Nephron progenitor cell (in vitro differentiated cells): ENCODE measurements at places on chromosomes 11 and 22.

DNA sequence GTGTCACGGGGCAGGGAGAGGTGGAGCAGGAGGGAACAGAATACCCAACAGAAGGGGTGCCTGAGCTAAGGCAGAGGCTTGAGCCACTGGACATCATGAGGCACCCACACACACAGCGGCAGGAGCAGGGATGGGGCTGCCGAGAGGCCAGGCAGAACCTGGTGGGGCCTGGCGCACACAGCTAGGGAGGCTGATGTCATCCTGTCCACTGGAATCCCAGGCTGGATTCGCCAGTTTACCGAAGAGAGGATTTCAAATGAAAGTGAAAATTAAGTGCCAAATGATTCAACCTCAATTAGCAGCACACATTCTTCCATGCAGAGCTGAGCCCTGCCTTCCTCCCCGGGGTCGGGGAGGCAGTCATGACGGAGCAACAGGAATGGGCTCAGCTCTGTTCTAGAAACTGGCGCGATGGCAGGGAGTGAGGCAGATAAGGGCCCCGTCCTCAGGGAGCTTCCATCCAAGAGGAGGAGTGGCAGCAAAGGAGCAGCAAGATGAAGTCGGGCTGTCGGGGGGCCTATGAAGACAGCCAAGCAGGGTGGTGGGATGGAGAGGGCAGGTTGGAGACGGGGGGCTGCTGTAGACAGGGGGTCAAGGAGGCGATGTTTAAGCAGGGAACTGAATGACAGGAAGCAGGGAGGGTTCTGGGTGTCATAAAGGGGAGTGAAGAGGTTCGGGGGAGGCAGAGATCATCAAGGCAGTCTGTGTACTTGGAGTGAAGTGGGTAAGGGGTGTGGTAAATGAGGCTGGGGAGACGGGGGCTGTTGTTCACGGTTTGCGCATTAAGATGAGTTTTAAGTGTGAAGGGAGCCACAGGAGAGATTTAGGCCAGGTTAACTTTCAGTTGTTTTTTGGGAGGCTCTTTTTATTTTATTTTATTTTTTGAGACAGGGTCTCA lies 6.4 kb downstream of the RAC2 start:
- no peak for DNase-seq

DNA sequence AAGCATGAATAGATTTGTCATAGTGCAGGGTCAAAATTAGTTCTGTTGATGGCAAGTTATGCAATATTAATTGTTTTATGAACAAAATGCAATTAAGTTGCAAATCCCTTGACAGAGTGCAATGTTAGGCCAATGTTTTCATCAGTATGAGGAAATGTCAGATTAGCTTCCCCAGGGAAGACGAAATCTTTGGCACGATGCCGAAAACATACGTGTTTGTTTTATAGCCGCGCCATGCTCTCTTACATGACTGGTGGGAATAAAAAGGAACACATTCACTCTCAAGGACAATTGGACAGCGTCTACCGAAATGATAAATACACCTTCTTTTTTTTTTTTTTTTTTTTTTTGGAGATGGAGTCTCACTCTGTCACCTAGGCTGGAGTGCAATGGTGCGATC lies 27.0 kb downstream of the MFNG start:
- no peak for DNase-seq

DNA sequence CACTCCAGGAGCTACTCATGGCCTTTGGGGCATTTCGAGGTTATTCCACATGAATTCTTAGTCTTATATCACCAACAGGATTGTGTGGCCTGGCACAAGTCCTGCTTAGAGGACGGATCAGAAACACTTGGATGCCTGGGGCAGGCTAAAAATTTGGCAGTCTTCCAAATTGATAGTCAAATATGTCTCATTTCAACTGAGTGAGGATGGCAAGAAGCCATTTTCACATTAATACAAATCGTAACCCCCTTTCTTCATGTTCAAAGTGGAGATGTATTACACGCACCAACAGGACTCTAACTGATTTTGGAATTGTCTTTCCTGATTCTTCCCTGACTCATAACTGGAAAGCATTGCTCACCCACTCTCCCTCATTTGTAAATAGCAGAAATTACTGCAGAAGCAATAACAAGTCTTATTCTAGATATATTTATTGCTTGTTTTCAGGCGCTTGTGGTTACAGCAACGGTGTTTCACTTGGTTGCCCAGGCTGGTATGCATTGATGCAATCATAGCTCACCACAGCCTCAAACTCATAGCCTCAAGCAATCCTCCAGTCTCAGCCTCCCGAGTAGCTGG lies 10.3 kb upstream of the CCDC86 start:
- DNase-seq = no peak

GRCh38 chr11:57791321-57792059 lies 29.9 kb downstream of the CTNND1 start:
- DNase-seq = no peak

DNA sequence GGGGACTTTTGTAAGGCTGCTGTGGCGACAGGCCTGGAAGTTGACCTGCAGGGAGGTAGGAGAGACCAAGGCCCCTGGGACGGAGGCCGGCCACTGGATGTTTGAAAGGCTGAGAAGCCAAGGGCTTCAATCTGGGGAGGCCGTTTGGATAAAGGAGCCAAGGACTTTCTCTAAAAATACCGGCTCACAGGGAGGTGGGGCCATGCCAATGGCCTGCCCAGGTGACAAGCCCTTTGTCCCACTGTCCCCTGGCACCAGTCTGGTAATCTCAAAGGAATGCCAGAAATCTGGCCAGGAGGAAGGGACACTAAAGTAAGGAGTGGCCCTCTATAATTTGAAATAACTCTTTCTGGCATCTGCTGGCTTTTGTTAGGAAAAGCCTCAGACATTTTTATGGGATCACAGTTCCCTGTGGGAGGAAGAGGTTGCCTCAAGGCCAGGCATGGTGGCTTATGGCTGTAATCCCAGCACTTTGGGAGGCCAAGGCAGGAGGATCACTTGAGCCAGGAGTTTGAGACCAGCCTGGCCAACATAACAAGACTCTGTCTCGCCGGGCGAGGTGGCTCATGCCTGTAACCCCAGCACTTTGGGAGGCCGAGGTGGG lies 1.9 kb upstream of the CHKA start:
- DNase-seq = no peak

DNA sequence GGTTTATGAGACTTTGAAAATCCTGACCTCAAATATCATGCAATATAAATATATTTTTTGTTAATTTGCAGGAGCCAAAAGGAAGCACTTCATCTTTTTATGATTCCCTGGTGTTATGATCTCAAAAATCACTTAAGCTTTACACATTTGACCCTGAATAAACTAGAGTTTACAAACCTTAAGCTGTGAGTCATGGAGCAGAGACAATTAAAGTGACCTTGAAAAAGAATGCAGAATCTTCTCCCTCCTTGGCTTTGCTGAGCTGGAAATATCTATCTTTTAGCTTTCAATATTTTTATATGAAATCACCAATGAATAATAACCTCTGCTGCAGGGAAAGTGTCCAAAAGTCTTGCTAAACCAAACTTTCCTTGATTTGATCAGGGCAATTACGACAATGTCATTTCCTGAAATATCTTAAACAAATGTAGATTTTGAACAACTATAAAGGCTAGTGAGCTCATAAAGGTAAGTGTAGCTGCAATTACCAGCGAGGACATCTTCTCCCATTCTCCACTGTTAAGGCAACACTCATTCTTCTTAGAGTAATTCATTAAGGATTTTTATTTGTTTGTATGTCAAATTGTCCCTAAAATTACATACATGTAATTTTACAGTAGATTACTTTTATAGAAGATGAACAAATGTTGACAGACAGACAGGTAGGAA lies 747.0 kb upstream of the LUZP2 start:
- DNase-seq = no peak
